CD14-positive monocyte (primary cell): ENCODE measurements at places on chromosomes 13 and 19.

DNA sequence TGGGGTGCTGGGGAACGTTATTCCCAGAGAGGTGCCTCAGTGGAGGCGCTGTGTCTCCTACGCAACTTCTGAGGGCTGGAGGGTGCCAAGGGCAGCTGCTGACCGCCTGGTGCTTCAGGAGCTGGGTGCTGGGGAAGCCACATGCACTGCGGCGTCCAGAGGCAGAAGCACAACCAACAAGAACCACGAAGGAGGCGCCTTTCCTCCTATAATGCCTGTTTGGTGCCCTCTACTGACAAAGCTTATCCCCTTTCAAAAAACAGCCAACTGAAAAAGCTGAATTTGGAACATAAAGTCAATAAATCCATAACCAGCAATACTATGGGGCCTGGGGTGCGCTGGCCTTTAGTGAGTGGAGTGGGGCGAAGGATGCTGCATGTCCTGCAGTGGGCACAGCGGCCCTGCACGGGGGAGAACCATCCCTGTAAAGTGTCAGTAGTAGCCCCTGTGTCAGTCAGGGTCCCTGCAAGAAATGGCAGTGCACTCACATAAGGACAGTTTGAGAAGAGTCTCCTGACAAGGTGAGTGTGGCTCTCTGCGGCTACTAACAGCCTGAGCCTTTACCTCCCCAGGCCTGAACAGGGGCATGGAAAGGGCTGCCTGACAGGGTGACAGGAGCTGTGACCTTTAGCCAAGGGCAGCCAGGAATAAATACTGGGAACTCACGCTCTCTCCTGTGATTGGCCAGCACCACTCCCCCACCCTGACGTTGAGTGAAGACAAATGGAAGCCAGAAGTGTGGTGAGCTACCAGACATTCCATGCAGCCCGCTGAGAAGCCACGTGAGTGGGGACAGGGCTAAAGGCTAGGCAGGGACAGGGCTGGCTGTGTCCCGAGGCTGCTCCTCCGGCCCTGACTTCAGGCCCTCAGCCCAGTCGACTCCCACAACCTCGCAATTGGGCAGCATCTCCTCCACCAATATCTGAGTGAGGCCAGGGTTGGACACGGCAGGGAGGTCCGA is 4.5 kb upstream of the B3GNT8 start:
- peak; percentile 60 for DNase-seq

GRCh38 chr13:51191743-51192142 is 30.5 kb upstream of the FAM124A start:
- DNase-seq, result peak; percentile 37

DNA sequence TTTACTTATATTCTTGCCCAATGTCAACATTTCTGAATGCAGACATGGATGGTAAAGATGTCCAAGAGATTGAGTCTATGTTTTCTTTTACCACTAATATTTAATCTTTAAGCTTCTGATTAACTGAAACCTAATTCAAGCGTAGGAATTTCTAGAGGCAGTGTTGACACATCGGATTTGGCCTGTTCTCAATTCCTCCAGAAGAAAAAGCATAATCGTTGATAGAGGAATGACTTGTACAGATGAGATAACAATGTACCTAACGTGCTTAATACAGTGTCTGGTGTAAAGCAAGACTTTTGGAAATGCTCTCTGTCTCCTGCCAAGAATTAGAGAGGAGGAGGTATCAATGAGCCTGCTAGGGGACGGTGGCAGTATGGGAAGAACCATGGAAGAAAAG is 35.2 kb downstream of the SLC15A1 start:
- no peak for DNase-seq

GRCh38 chr13:31200637-31200971 is 829 bp downstream of the B3GLCT start:
- DNase-seq, result peak; percentile 38

GRCh38 chr19:51765086-51765485 is 4.1 kb downstream of the FPR2 start:
- DNase-seq, result no peak

GRCh38 chr13:107580741-107581412 is 634.5 kb downstream of the LIG4 start:
- no peak for DNase-seq

- no peak for DNase-seq
Measured at GRCh38 chr19:28213470-28214082, 999.4 kb downstream of the UQCRFS1 start.

- no peak for DNase-seq
Measured at GRCh38 chr13:110359840-110360301, 52.8 kb downstream of the COL4A2 start.

DNA sequence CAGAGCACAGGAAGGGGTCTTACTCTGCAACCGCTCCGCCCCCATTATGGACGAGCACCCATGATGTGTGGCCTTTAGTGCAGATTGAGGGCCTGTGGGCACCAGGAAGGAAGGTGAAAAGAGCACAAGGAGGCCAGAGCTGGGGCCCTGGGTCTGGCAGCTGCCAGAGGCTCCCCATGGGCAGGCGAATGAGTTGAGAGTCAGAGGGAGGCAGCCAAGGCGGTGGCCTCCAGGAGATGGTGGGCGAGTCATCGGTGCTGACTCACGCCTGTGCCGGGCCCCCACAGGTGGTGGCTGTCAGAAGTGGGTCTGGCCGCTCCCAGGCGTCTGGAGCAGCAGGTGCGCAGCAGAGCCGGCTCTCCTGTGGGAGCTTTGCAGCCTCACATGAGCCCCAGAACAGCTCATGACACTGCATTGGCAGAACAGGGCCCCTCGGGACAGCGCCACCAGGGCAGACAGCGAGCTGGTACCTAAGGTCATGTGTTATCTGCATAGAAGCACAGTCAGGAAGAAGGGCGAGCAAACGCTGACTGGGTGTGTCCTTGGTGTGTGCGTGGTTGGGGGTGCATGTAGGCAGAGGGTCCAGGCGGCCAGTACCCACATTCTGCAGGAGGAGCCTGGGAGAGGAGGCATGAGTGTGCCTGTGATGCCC is 68.8 kb downstream of the CHST8 start:
- DNase-seq, result no peak
